Caco-2 (cell line): ENCODE measurements at places on chromosomes 12 and 14. TPM values are rescaled to one million over a fixed set of nuclear protein-coding genes. Genes with fewer than 3 reads are reported as not detected.

GRCh38 chr14:68808696-68809480, 16.0 kb upstream of the ZFP36L1 start:
- no peak for DNase-seq
- H3K4me1 ChIP-seq = peaks cover 6% of the 10 kb centered on the region
- no peaks in the 10 kb centered on the region; the same call in 1 of the 2 replicates for H3K36me3 ChIP-seq
- no peak overlapping the region for H3K27ac ChIP-seq
- H3K4me3 ChIP-seq = no peak overlapping the region
- no peaks in the 10 kb centered on the region for H3K27me3 ChIP-seq

DNA sequence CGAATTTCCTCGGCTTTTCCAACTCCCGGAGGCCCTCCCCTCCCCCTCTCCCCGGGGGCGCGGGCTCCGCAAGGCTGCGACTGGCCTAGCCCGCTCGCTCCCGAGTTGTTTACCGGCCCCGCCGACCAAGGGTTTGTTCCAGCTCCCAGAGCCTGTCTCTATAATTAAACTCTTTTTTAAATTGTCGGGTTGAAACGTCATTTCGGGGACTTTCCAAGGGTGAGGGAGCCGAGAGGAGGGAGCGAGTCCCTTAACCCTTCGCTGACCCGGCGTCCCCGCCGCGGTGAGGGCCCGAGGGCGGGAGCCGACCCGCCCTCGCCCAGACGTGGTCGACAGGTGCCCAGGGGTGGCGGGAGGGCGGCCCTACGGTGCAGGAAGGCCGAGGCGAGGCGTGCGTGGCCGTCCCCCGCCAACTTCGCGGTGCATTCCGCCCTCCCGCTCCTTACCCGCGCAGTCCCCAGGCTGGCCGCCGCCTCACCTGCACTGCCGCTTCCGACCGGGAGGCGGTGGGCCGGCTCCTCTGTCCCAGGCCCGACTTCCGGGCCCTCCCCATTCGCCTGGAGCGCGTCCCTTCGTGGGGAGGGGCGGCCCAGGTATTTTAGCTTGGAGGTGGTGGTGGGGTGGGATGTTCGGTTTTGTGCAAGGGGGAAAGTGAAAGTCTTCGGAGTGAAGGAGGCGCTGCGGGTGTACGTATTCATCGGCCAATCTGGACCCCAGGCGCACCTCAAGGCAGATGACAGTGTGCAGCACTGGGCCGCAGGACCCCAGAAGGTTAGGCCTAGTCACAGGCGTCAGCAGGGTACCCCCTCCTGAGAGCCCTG, 2.9 kb upstream of the ZFP36L1 start:
- peak overlapping the region; percentile 96 for H3K27ac ChIP-seq
- no peaks in the 10 kb centered on the region for H3K27me3 ChIP-seq
- peaks cover 10% of the 10 kb centered on the region for H3K4me1 ChIP-seq
- peak; percentile 93 for DNase-seq
- H3K36me3 ChIP-seq = peaks cover 2% of the 10 kb centered on the region; the same call in 1 of the 2 replicates

GRCh38 chr12:26271889-26272492, 76.6 kb downstream of the SSPN start:
- H3K4me1 ChIP-seq = peaks cover 47% of the 10 kb centered on the region
- H3K27ac ChIP-seq = peak overlapping the region; percentile 92
- no peaks in the 10 kb centered on the region for H3K27me3 ChIP-seq

GRCh38 chr14:98382662-98383061, 889.3 kb downstream of the BCL11B start:
- H3K27ac ChIP-seq = no peak overlapping the region
- H3K4me1 ChIP-seq = no peaks in the 10 kb centered on the region
- H3K36me3 ChIP-seq = no peaks in the 10 kb centered on the region
- no peaks in the 10 kb centered on the region for H3K27me3 ChIP-seq
- no peak overlapping the region for H3K4me3 ChIP-seq
- DNase-seq = no peak

- no peaks in the 10 kb centered on the region for H3K36me3 ChIP-seq
- DNase-seq = no peak
Observed at GRCh38 chr12:11991604-11992003, 79.1 kb upstream of the BCL2L14 start.

DNA sequence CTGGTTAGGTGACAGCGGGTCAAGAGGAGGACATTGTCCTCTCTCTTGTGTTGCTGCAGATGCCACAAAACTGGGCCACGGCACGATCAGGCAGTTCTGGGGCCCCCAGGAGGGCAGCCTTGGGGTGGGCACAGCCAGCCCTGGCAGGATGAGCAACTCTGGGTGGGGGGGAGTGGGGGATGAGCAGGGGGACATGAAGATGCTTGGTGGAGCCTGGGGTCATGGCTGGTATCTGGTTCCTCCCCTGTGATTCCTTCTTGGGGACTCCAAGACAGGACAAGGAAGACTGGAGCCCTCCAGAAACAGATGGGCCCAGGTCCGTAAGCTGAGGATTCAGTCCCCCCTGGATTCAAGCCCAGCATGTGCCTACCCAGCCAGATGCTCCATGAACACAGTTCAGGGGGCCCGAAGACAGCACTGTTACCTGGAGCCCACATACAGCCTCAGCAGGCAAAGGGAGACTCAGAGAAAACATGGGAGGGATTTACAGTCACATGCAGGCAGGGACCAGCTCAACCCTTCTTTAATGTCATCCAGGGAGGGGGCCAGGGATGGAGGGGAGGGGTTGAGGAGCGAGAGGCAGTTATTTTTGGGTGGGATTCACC, 10.4 kb downstream of the SERPINA1 start:
- H3K4me3 ChIP-seq = no peak overlapping the region
- H3K4me1 ChIP-seq = no peaks in the 10 kb centered on the region
- H3K27ac ChIP-seq = no peak overlapping the region
- DNase-seq = no peak
- H3K36me3 ChIP-seq = peaks cover 7% of the 10 kb centered on the region
- no peaks in the 10 kb centered on the region for H3K27me3 ChIP-seq

DNA sequence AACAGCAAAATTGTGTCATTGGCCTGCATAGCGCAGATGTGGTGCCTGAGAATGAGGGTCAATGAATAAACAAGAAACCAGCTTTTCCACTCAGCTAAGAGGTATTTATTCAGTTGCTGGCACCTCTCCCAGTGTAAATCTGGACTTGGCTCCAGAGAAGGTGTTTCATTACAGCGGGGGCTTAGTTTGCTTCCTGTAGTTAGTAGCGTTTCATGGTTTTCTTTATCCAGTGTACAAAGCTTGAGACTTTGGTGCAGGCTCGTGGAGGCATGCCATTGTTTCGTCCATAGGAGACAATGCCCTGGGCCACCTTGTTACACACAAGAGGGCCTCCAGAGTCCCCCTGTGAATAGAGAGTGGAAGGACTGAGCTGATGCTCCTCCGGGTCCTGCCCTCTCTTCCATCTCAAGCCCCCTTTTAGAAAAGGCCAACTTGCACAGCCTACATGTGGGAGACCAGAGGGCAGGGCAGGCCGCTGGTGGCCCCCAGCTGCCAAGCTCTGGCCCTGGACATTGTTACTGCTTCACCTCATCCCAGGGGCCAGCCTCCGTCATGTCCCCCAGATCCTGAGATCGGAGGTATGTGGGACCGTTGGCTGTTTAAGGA, 3.0 kb downstream of the GZMB start:
- H3K4me3 ChIP-seq = no peak overlapping the region
- no peaks in the 10 kb centered on the region for H3K4me1 ChIP-seq
- no peaks in the 10 kb centered on the region for H3K36me3 ChIP-seq
- no peak overlapping the region for H3K27ac ChIP-seq
- no peaks in the 10 kb centered on the region for H3K27me3 ChIP-seq

DNA sequence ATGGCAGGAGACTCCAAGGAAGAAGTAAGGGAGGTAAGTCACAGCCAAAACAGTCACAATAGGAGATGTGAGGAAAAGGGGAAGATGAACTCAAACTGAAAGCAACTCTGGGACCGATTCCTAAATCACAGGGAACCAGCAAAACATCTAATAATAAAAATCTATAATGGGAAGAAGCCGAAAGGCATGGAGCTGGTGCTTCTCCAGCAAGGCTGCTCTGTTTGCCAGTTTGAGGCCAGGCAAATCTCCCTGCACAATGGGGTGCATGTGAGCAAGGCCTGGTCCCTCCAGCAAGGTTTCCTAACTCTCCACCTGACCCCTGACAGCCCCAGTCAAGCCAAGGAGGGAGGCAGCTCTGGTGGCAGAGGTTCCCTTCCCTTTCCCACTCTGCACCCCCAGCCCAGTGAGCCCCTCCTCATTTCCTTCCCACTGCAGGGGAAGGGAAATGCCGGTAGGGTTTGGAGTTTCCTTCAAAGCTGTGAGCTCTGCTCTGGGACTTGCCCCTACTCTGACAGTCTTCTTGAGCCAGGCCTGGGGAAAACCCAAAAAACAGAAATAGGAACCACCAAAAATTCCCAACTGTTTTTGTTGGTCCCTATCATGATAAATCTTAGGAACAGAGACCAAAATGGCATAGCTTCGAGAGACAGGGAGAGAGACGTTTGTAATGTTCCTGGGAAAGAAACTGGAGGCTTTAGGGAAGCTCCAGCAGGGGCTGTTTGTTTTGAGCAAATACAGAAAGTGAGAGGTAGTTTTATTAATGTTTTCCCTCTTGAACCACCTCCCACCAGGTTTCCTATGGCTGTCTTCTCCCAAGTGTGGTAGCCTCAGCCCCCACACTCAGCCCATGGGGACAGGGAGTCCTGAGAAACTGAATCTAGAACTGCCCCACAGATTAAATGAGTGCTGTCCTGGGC, 34.6 kb downstream of the FMNL3 start:
- no peaks in the 10 kb centered on the region for H3K36me3 ChIP-seq
- H3K27ac ChIP-seq = no peak overlapping the region
- no peak for DNase-seq

- H3K27me3 ChIP-seq = no peaks in the 10 kb centered on the region
- H3K36me3 ChIP-seq = no peaks in the 10 kb centered on the region
- peak; percentile 88 for DNase-seq
Observed at GRCh38 chr12:131104463-131105350, 151.0 kb downstream of the ADGRD1 start.

DNA sequence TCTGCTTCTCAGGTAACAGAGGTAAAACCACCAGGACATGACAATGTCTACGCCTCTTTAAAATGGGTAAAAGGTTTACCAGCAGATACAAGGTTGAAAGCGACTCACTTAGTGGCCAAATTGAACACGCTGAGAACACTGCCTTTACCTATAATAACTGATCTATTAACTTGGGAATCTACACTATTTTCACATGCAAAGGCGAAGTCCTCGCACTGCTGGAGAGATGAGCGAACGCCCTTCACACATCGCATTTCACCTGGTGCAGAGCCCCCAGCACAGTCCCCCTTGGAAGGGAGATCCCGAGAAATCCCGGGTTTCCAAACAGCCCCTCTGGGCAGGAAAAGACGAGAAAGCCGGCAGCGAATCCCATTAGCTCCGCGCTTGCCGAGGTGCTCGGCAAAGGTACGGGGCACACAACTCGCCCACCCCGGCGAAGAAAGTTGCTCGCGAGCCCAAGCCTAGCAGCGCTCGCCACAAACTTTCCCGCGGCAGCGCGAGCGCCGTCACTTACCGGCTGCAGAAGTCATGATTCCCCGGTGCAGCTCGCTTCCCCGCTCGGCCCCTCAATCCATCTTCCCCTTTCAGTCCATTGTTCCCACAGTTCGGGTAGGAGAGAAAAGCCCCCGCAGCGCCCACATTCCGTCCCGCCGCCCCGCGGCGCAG, 423 bp downstream of the FGD6 start:
- no peaks in the 10 kb centered on the region for H3K27me3 ChIP-seq
- DNase-seq = no peak
- peak overlapping the region; percentile 75 for H3K4me3 ChIP-seq
- H3K4me1 ChIP-seq = peaks cover 15% of the 10 kb centered on the region; the same call in 1 of the 2 replicates

DNA sequence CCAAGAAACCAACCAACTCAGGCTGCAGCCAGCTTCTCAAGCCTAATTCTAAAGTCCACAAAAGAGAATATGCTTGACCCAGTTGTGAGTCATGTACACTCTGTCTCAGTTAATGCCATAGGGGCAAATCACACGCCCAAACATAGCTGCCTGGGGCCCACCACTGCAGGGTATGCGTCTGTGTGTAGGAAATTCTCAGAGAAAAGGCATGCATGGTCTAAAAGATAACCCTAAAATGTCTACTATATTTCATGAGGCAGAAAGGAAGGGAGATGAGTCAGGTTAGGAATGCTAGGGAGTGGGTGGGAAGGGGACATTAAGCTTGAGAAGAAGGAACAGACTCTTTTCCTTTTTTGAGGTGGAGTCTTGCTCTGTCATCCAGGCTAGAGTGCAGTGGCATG, 22.3 kb upstream of the SPTLC2 start:
- H3K4me3 ChIP-seq = no peak overlapping the region
- H3K27ac ChIP-seq = peak overlapping the region; percentile 7
- no peaks in the 10 kb centered on the region for H3K36me3 ChIP-seq

- H3K27ac ChIP-seq = no peak overlapping the region
- H3K27me3 ChIP-seq = no peaks in the 10 kb centered on the region
- DNase-seq = no peak
- H3K4me1 ChIP-seq = peaks cover 19% of the 10 kb centered on the region
- H3K36me3 ChIP-seq = no peaks in the 10 kb centered on the region
Observed at GRCh38 chr12:12521044-12521485, 41.6 kb downstream of the DUSP16 start.

DNA sequence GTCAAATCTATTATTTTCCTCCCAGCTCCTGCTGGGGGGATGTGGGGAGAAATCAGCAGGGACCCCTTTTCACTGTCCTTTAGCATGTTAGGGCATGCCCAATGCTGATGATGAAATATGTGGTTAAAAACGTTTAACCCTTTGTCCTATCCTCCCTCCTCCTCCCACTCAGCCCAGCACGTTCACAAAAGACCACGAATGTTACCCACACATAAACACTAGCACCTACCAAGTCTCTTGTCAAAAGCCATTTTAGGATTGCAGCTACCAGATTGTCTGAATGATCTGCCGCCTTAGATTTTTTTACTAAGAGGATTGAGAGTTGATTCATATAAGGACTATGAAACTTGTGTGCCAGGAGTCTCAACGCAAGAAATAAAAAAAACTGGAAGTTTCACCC, 70.4 kb downstream of the TBK1 start:
- no peak overlapping the region for H3K4me3 ChIP-seq
- H3K27ac ChIP-seq = no peak overlapping the region
- H3K27me3 ChIP-seq = no peaks in the 10 kb centered on the region
- DNase-seq = no peak
- no peaks in the 10 kb centered on the region for H3K36me3 ChIP-seq

DNA sequence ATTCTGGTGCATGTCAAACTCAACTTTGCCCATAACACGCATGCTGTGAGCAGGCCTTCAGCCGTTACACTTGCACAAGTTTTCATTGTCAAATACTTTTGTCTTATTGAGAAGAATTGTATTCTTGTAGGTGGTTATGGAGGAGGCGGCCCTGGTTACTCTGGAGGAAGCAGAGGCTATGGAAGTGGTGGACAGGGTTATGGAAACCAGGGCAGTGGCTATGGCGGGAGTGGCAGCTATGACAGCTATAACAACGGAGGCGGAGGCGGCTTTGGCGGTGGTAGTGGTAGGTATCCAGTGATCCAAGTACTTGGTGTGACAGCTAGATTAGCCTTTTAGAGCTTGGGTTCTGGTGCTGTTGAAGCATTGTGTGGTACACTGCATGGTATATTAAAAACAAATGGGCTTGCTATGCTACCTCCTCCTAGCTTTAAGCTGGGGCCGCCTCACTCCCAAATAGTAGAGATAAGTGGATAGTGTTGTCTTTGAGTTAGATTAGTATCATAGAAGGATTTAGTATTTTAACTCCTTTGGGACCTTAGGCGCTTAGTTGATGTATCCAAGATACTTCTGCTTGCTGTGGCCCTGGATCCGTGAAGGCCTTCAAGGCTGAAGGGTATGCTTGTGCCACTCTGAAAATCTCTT, 2.5 kb downstream of the HNRNPA1 start:
- H3K4me1 ChIP-seq = peaks cover 44% of the 10 kb centered on the region
- H3K27me3 ChIP-seq = no peaks in the 10 kb centered on the region
- DNase-seq = no peak
- H3K36me3 ChIP-seq = peaks cover 9% of the 10 kb centered on the region
- H3K27ac ChIP-seq = no peak overlapping the region

ABCD2 gene
- not detected in 2 replicates for total RNA-seq

TAS2R8 gene
- not detected in 2 replicates for total RNA-seq

LTBP2 gene
- total RNA-seq = 0.86 and 1.0 TPM in 2 replicates

IFI27 gene
- total RNA-seq = 1.7 and 2.6 TPM in 2 replicates

GPR162 gene
- total RNA-seq = 0.81 and 1.2 TPM in 2 replicates

TMEM30B gene
- 31.4 and 32.5 TPM in 2 replicates for total RNA-seq

ANKS1B gene
- 0.61 and 1.1 TPM in 2 replicates for total RNA-seq
